Hematopoietic multipotent progenitor cell treated with erythropoietin and hydrocortisone succinate and interleukin-3 and kit ligand, for 17 days (in vitro differentiated cells): ENCODE measurements at places on chromosomes 16 and 17.

DNA sequence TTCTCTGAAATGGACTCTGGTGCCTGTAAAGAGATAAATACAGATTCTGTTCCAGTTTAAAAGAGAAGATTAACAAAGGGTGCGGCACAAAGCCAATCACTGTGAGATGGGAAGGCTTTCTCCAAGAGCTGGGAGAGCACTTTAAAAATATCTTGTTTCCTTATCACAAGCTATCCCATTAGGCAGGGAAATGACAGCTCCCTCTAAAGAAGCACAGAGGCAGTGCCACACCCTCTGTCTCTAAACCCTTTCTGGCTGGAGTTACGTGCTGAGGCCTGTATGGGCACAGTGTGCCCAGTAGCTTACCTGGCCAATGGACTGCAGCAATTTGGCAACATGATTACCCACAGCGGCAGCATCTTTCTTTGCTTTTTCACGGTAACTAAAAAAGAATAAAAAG is 9.0 kb upstream of the TERB1 start:
- no peak for DNase-seq

DNA sequence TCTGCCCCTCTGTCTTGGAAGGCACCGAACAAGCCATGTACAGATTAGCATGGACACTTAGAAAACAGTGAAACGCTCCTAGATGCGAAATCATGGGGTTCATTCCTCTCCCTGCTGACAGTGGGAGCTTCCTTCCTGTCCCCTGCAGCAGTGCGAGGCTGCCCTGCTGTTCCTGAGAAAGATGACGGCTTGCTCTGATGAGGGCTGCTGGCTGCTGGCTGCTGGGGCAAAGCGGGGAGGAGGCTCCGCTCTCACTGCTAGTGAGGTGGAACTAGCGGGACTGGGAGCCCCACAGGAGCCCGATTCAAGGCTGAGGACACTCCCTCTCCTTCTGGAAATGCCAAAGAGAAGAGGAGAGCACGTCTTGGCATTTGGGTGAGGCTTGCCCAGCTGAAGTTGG is 25.9 kb upstream of the CACNG4 start:
- DNase-seq: no peak

DNA sequence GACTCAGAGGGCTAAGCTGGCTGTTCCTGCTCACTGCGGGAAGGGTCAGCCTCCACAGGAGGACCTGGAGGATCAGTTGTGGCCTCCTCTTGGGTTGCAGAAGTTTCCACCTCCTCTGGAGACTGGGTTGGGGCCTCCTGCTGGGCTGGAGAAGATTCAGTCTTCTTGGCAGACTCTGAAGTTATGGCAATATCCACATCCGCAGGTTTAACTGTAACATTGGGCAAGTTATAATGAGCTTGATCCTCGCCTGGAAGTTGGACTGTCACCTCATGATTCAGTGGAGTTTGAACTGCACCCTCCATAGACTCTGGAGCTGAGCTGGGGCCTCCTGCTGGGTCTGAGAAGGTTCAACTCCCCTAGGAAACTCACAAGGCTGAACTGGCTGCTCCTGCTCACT is 47.6 kb upstream of the TMEM97 start:
- no peak for DNase-seq

- no peak for DNase-seq
These were observed 379.1 kb upstream of the CDH11 start for GRCh38 chr16:65500919-65501318.

GRCh38 chr16:898761-899682 is 71.8 kb downstream of the LMF1 start:
- no peak for DNase-seq
